Osteoblast (primary cell): ENCODE measurements at places on chromosomes 7 and 10. TPM values are rescaled to one million over a fixed set of nuclear protein-coding genes. Genes with fewer than 3 reads are reported as not detected.

Gene AGAP4
- total RNA-seq: 3.6 and 3.8 TPM in 2 replicates

Gene LIPF
- total RNA-seq: not detected in 2 replicates

Gene WNT2
- total RNA-seq: under 0.01 TPM in 2 replicates

Gene SLC39A12
- not detected in 2 replicates for total RNA-seq

- DNase-seq: no peak
Measured at GRCh38 chr7:149023662-149024061, 4.6 kb downstream of the PDIA4 start.
